A549 treated with Mapracorat at 1 μM for 4 hours (cell line): ENCODE measurements at places on chromosomes 1 and 21. TPM values are rescaled to one million over a fixed set of nuclear protein-coding genes. Genes with fewer than 3 reads are reported as not detected.

Gene PTPN7
- not detected in 5 replicates for total RNA-seq

Gene SYT2
- total RNA-seq: 0.23 to 0.38 TPM (median 0.31 TPM) in 5 replicates

Gene C1QA
- not detected in 5 replicates for total RNA-seq

Gene CHRM3
- total RNA-seq: 0.03 to 0.16 TPM (median 0.06 TPM) in 3 of 5 replicates, not detected in the others

Gene RIMKLA
- 0.39 to 1.3 TPM (median 1.1 TPM) in 5 replicates for total RNA-seq

Gene SLC22A15
- 0.52 to 1.0 TPM (median 0.81 TPM) in 5 replicates for total RNA-seq

Gene PCP4L1
- total RNA-seq: not detected in 5 replicates

Gene GIPC2
- 0.03 to 0.07 TPM in 2 of 5 replicates, not detected in the others for total RNA-seq

Gene ADORA1
- 0.50 to 0.74 TPM (median 0.68 TPM) in 5 replicates for total RNA-seq

Gene DHCR24
- 38.7 to 50.1 TPM (median 44.8 TPM) in 5 replicates for total RNA-seq

Gene SWT1
- 1.2 to 1.6 TPM (median 1.4 TPM) in 5 replicates for total RNA-seq

Gene LCE1B
- total RNA-seq: not detected in 5 replicates

Gene C4BPA
- 0.45 to 0.89 TPM (median 0.66 TPM) in 5 replicates for total RNA-seq

Gene AKR7A3
- 0.09 to 0.32 TPM (median 0.12 TPM) in 5 replicates for total RNA-seq

Gene DCST1
- not detected in 5 replicates for total RNA-seq

Gene ITLN2
- 0.55 to 0.85 TPM (median 0.62 TPM) in 5 replicates for total RNA-seq

Gene FMO3
- not detected in 5 replicates for total RNA-seq

Gene SMG5
- 36.8 to 46.7 TPM (median 46.0 TPM) in 5 replicates for total RNA-seq

Gene S100A4
- 1,612 to 1,772 TPM (median 1,681 TPM) in 5 replicates for total RNA-seq

Gene VAV3
- total RNA-seq: 0.29 to 1.1 TPM (median 0.67 TPM) in 5 replicates

Gene PTPN22
- not detected in 5 replicates for total RNA-seq

Gene GABRD
- 0.27 to 0.78 TPM (median 0.38 TPM) in 5 replicates for total RNA-seq

Gene WNT2B
- total RNA-seq: 0.12 to 0.28 TPM (median 0.23 TPM) in 5 replicates

Gene AK5
- total RNA-seq: 4.5 to 8.7 TPM (median 7.9 TPM) in 5 replicates

Gene SMCP
- not detected in 5 replicates for total RNA-seq
